ENCODE measurements at places on chromosomes 3 and 15.

DNA sequence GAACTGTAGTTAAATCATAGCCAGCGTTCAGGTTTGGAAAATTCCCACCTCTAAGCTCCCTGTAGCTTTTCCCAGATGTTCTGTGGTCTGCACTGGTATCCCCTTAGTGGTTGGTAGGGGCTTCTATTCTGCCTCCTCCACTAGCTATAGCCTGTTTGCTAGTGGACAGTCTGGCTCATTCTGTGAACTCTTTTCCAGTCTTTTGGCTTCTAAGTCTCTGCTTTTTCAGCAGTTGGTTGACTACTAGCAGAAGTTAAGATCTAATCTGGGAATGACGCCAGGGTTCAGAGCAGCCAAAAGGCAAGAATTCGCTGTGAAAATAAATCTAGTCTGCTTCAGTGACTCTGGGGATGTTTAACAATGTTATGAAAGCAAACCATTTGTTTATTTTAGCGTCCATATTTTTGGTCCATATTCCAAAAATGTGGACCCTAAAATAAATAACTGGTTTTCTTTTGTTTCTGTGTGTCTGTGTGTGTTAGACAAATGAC lies 73.7 kb upstream of the WDR72 start:
- DNase-seq, result peak; percentile 58

DNA sequence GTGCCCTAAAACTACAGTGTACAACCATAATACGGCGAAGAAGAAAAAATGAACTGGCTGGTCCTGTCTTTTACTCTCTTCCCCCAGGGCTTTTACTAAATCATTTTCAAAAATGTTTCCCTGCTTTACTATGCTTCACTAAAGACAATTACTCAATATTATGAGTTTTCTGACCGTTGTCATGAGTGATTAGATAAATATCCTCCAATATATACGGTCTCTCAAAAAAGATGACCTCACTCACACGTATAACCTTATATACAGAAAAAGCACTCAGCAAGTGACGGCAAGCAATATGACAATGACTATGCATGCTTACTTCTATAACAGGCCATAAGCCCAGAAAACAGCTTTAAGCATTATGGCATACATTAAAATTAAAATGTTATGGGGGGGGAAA lies 60.5 kb downstream of the TBL1XR1 start:
- DNase-seq, result no peak

DNA sequence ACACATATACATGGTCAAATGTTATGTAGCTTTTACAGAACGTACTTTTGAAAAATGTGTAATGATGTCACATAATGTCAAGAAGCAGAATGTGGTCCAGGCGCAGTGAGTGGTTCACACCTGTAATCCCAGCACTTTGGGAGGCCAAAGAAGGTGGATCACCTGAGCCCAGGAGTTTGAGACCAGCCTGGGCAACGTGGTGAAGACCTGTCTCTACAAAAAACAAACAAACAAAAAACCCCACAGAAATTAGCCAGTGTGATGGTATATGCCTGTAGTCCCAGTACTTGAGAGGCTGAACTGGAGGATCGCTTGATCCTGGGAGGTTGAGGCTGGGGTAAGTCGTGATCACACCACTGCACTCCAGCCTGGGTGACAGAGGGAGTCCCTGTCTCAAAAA lies 15.9 kb upstream of the GLCE start:
- no peak for DNase-seq

DNA sequence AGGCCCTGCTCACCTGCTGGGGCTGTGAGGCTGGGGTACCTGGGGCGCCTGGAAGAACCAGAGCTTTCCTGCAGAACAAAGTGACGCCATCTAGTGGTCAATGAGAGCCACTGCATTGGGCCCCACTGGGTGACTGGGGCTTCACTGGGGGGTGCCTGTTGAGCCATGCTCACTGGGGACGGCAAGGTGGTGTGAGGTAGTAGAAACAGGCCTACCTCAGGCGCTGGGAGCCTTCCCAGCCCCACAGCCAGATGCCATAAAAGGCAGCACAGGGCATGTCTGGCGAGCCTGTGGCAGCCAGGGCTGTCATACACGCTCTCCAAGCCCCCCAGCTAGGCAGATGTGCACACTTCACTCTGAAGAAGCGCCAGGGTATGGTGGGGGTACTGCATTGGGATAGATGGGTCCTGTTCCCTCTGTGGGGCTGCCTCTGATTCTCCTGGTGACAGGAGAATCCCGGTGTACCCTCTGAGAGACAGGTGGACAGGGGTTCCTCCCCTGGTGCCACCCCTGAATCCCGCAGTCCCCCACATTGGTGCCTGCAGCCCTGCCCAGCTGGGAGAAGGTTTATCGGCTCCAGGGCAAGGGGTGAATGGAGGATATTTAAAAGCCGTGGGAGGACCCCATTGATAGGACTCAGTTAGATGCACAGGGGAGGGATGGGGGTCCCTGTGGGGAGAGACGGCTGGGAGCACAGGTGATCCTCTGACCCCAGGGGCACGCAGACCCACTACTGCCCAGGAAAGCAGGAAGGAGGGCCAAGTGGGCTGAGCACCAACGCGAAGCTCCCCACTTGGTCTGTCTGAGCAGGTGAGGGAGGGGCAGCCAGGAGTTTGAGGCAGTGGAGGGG lies 178.8 kb downstream of the NSMCE3 start:
- no peak for DNase-seq

DNA sequence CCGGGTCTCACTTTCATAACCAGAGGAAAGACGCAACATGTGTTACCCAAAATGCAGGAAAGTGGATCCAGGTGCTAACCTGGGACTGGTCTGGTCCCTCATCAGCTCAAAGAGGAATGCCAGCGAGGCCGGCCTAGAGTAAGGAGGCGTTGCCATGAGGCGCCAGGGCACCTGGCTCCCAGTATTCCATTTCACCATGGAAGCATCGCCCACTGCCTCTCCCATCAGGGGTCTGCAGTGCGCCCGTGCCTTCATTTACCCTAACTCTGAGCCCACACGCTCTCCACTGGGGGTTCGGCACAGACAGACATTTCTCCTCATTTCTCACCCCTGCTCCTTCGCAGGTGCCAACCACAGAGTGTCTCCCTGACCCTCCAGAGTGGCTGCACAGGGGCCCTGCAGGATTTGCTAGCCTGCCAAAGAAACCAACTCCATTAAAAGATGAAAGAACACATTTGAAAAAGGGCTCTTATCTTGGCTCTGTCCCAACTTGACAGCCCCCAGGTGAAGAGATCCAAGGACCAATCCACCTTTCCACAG lies 61.5 kb downstream of the ABTB1 start:
- DNase-seq, result no peak

DNA sequence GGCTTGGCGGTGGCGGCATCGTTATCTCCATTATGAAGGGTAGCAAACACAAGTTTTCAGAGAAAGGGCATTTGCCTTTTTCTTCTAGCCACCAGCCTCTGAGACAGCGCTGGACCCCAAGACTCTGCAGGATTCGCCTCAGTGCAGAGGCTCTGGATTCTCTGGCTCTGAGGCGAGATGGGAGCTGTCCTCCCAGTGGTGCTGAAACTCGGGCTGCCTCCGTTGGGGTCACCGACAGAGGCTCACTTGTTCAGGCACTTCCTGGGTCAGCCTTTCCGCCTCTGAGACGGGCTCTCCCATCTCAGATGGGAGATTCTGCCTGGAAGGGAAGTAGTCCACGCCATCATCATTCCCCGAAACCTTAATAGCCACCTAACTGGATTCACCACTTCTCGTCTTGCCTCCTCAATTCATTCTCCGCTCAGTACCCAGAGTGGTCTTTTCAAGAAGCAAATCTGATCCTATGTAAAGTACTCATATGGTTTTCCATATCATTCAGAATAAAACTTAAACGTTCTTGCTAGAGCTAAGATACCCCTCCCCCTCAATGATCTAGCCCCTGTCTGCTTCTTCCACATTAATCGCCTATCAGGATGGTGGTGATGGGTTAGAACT lies 76.9 kb downstream of the RHCG start:
- DNase-seq, result no peak

- DNase-seq, result no peak
Measured at GRCh38 chr3:64176461-64176996, 48.7 kb downstream of the PRICKLE2 start.

DNA sequence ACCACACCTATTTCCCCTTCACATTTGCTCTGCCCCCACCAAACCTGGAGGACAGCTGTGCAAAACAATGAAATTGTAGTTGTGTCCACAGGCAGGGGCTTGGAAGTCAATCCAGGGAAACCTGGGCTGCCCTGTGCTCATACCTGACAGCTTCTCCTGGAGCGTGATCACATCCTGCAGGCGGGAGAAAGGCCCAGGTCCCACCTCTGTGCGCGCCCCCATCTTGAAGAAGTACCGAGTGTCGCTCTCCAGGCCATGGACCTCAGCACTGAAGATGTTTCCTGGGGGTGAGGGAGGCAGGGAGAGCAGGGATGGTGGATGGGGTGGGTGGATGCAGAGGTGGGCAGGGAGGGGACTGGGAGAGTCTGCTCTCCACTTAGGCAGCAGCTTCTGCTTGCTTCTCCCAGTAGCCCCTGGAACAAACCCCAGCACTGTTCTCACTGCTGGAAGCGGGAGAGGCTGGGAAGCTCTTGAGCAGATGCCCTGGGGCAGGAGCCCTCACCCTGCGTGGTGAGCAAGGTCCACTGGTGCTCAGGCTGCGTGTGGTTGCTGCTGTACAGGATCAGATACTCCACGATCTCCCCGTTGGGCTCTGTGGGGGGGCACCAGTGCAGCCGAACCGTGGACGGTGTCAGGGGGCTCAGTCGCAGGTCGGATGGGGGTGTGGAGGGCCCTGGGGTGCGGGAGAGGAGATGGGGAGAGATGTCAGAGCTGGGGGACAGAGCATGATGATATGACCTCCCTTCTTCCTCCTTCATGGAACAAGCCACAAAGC lies 10.7 kb upstream of the IGDCC3 start:
- no peak for DNase-seq

- no peak for DNase-seq
Measured at GRCh38 chr15:77358545-77359240, 61.2 kb downstream of the PEAK1 start.

DNA sequence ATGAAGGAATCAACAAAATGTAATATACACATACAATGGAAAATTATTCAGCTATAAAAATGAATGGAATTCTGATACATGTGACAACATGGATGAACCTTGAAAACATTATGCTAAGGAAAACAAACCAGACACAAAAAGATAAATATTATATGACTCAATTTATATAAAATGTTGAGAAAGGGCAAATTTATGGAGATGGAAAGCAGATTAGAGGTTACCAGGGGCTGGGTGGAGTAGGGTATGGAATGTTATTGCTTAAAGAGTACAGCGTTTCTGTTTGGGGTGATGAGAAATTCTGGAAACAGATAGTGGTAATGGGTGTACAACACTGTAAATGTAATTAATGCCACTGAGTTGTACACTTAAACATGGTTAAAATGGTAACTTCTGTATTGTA lies 50.9 kb downstream of the EMC4 start:
- DNase-seq, result no peak

- DNase-seq, result peak; percentile 61
Measured at GRCh38 chr3:54817628-54818027, 110.2 kb downstream of the LRTM1 start.

GRCh38 chr3:130014526-130014925 lies 40.0 kb downstream of the TRH start:
- DNase-seq, result no peak

- no peak for DNase-seq
Measured at GRCh38 chr15:88142121-88142520, 114.4 kb downstream of the NTRK3 start.

DNA sequence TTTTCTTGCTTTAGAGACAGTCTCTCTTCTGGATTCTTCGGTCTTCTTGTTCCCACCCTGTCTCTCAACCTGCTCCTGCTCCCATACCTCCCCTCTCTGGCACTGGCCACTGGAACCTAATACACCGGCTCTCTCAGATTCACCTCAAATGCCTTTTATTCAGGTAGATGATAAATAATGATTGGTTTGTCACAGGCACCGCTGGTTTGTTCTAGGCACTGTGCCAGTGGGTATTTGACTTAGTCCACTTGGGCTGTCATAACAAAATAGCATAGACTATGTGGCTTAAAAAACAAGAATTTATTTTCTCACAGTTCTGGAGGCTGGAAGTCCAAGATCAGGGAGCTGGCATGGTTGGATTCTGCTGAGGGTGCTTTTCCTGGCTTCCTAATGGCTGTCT lies 278.2 kb upstream of the STT3B start:
- DNase-seq, result no peak

DNA sequence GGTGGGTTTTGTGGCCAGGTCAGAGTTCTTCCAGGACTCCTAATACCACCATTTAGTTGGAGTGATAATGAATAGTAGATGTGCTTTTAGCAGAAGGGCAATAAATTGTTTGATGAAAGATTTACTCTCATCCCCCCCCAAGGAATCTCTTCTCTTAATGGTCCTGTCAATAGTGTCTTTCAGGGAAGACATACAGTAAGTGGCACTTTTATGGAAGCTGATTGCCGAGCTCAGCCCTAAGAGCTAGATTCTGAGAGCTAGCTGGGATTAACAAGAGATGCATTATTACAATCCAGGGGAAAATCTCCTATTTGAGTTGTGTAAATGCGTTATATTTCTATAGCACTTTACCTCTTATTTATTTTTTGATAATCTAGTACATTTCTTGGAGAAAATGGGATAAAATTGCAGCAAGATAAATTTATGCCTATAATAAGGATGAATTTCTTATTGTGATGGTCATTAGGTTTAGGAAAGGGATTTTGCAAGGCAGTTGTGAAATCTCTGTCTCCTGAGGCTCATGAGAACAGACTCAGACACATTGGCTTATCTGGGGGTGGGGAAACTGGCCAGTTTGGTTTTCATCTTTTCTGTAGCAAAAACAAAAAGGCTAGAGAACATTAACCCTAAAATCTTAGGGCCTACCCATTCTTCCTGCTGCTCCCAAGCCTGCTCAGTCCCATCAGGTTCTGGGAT lies 41.6 kb upstream of the CLSTN2 start:
- no peak for DNase-seq

DNA sequence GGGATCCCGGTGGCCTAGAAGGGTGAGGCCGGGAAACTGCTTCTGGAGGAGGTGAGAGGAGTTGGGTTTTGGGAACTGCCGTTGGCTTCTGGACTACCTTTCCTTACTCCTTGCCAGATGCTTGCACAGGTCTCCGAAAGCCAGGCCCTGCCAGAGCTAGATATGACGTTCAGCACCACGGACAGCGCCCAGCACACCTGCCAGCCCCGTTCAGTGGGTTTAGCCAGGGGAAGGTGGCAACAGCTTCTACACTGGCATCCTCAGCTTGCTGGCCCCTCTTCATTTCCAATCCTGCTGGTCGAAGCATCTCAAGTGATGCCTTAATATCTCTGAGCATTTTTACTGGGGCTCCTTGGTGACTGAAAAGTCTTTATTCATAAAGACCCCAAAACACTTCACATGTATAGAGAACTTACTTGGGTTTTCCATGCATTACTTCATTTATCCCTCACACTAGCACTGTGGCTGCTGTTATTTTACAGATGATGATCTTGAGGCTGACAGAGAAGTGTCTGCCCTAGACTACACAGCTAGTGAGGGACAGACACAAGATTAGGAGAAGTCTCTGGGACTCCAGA lies 21.9 kb downstream of the HCN4 start:
- no peak for DNase-seq

- DNase-seq, result no peak
Measured at GRCh38 chr3:59450946-59451763, 401.3 kb upstream of the CFAP20DC start.

GRCh38 chr15:69468241-69469121 lies 15.9 kb downstream of the RPLP1 start:
- DNase-seq, result peak; percentile 68
